T1000 (cell line): ENCODE measurements at places on chromosomes 3 and 15.

DNA sequence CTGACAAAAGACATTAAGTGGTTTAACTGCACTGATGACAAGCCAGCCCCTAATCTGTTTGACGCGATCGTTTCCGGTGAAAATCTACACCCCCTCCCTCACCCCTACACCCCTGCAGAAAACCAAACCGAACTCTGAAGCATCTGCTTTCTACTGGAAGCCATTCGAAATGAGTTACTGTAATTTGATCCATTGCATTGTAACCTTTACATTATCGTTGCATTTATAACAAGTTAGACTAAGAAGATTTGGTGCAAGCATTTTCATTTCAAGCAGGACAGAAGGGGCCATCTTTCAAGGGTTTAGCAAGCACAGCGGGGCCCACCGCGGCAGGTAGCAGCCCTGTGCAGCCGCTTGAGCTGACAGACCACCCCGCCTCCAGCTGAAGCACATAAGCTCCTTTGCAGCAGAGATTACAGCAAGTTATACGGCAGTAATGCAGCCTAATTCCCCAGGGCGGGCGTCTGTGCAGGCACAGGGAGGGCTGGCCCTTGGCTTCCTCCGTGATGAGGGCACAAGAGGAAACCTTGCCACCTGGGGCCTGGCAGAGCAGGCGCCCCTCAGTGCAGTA is 79.3 kb downstream of the CHSY1 start:
- DNase-seq, result no peak

GRCh38 chr15:72680931-72681330 is 5.1 kb downstream of the HIGD2B start:
- no peak for DNase-seq

- DNase-seq, result no peak
Measured at GRCh38 chr15:29058903-29059539, 173.2 kb downstream of the APBA2 start.

GRCh38 chr15:51841406-51842040 is 12.1 kb downstream of the TMOD3 start:
- DNase-seq, result no peak

GRCh38 chr15:80452166-80452565 is 48.0 kb downstream of the ARNT2 start:
- no peak for DNase-seq

DNA sequence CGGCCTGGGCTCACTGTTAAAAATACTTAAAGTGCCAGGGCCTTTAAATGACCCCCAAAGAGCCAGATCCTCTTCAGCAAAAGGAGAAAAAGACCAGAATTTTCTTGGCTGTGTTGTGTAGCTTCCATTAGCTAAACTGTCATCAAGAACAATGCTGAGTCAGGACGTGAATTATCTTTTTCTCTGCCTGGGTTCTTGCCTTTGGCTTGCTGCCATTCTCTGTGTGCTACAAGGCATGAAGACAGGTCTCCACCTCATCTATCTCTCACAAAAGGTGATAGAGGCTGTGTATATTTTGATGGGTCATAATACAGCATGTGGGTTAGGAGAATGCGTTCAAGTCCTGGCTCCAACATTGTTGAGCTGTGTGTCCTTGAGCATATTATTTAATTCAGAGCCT is 52.4 kb upstream of the SELENOK start:
- DNase-seq, result no peak

- no peak for DNase-seq
Measured at GRCh38 chr3:30006111-30006510, 600.3 kb upstream of the TGFBR2 start.

- DNase-seq, result peak; percentile 16
Measured at GRCh38 chr3:153768561-153769469, 352.4 kb upstream of the ARHGEF26 start.

DNA sequence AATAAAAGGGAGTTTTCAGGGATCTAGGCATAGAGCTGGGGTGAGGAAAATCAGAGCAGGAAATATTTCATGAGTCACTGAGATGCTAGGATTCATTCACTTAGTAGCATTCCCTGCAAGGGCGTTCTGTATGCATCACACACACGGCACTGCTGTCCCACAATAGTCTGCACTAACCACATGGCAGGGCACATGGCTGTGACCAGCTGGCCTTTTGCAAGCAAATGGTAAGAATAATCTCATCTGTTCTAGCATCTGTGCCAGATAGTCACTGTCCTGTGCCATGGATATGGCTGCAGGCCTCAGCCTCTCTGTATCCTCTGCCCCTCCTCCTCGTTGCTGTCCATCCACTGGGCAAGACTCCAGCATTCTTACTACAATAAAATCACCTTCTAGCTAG is 37.8 kb downstream of the BOC start:
- DNase-seq, result peak; percentile 12

DNA sequence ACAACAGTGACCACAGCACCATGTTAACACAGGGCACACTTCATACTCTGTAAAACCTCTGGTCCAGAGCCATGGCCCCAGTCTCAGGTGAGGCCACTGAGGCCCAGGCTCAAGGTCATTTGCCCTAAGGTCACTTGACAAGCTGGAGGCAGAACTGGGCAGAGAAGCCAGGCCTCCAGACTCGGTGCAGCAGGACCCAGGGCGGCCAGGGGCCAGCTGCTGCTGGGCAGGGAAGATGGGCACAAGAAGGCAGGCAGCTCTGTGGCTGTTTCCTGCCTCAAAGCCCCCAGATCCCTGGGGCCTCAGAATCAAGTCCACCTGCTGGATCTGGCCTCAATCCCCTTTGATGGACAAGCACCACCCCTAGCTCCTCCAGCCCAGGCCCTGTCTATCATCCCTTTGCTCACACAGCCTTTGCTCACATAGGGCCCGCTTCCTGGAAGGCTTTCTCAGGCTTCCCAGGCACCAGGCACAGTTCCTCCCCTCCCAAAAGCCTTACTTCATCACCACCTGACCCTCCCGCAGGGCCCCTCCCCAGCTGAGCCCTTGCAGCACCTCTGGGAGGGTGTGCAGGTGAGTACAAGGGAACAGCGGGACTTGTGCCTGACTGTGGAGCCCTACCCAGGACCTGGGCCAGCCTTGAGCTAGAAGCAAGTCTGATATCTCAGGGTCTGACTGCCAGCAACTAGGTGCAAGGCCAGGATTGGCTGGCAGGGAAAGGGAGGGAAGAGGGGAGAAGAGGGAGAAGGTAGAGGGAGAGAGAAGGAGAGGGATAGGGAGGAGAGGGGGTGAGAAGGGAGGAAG is 38.0 kb upstream of the LINGO1 start:
- no peak for DNase-seq

- DNase-seq, result no peak
Measured at GRCh38 chr15:101107625-101108460, 144.0 kb downstream of the CHSY1 start.

DNA sequence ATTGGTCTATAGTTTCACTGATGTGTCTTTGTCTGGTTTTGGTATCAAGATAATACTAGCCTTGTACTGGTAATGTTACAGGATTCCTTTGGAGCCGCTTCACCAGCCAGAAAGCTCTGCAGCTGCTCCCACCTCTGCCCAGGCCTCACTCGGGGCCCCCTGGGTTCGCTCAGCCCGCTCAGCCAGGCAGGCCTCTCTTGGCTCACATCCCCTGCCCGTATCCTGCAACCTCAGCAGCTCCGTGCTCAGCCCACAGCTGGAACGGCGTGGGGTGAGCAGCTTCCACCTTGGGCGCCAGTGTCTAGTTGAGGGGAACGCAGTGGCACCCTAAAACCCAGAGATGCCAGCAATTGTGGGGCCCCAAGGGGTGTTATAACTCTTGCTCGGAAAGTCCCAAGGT is 429.7 kb upstream of the ROBO2 start:
- DNase-seq, result no peak

DNA sequence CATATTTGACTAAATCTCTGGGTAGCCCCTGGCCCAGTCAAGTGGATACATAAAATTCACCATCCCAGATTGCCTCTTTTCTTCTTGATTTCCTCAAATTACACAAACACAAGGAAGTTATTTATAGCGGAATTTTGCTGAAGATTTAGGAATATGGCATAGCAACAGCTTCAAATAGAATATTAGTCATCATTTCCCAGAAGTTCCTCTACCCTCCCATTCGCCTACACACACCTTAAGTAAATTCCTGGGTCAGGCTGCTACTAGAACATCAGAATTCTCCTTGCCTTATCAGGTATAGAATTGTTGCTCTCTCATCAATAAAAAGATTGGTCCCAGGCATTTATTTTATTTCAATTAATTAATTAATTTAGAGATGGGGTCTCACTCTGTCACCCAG is 31.6 kb downstream of the MESD start:
- DNase-seq, result no peak

- no peak for DNase-seq
Measured at GRCh38 chr15:40006003-40006402, 33.0 kb downstream of the SRP14 start.

DNA sequence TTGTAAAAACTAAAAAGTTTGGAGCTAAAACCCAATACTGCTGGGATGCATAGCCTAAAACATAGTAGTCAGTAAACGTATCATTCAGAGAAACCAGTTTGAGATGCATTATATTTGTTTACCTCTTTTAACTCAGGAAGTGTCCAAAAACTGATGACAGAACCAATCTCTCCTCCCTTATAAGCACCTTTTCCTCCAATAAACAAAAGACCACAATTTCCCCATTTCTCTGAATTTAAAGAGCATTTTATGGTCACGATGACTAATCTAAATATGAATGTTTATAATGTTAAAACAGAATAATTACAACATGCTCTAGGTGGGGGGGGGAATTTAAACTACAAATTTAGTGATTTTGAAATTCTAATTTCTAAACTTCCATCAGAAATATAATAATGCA is 58.5 kb downstream of the CEP63 start:
- DNase-seq, result no peak

- peak; percentile 15 for DNase-seq
Measured at GRCh38 chr15:36831125-36831903, 251.9 kb downstream of the CDIN1 start.

DNA sequence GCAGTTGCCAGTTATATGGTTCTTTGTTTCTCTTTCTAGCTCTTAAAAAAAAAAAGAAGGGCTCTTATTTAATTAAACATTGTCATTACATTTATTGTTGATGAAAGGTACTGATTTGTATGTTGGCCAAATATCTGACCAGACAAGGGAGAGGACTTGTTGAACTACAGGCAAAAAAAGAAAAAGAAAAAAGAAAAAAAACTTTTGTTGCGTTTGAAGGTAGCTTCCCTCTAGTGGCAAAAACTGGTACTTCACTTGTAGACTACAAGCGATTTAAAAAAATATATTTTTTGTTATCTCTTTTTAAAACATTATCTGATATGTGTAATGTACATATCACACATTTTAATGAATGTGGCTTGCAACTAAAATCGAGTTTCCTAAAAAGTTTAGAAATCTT is 280.6 kb downstream of the ROBO2 start:
- DNase-seq, result no peak

DNA sequence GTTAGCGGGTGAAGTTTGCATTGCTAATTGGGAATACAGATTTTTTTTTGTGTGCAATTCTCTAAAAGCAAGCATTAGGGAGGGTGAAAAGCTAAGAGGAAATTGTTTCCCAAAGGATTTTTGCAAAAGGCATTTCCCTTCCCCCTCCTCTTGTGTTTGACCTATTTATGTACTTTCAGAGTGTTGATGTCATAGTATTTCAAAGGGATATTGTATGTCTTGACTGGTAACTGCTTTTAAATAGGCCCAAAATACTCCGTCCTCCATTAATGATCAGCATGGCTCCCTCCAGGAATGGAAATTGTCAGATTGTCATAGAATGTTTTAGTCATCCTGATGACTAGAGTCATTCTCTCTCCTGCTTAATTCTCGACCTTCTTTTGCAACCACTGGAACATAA is 32.4 kb downstream of the TRIM71 start:
- DNase-seq, result no peak

- no peak for DNase-seq
Measured at GRCh38 chr3:105584003-105584790, 217.5 kb downstream of the ALCAM start.

DNA sequence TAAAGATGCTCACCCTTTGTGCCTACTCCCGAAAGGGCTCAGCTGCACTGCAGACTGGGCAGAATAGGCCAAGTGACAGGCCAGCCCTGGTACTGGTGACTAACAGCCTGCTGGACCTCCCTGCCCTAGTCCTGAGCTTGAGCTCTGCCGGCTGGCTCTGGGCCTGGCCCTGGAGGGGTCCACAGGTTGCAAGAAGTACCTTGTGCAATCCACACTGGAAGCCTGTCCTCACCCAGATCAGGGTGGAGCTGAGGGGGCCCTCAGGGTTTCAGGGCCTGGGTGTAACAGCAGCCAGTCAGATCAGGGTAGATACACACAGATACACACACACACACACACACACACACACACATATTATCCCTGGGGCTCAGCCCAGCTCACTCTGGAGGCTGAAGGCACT is 27.3 kb upstream of the PLA2G4D start:
- DNase-seq, result no peak

GRCh38 chr3:66271231-66271630 is 50.4 kb downstream of the SLC25A26 start:
- no peak for DNase-seq
